ENCODE measurements at places on chromosomes 12 and 14.

GRCh38 chr12:116096874-116097273 lies 180.6 kb downstream of the MED13L start:
- no peak for DNase-seq

- no peak for DNase-seq
Measured at GRCh38 chr12:86772696-86773095, 516.5 kb upstream of the MGAT4C start.

- no peak for DNase-seq
Measured at GRCh38 chr12:8664228-8664913, 1.7 kb upstream of the MFAP5 start.

DNA sequence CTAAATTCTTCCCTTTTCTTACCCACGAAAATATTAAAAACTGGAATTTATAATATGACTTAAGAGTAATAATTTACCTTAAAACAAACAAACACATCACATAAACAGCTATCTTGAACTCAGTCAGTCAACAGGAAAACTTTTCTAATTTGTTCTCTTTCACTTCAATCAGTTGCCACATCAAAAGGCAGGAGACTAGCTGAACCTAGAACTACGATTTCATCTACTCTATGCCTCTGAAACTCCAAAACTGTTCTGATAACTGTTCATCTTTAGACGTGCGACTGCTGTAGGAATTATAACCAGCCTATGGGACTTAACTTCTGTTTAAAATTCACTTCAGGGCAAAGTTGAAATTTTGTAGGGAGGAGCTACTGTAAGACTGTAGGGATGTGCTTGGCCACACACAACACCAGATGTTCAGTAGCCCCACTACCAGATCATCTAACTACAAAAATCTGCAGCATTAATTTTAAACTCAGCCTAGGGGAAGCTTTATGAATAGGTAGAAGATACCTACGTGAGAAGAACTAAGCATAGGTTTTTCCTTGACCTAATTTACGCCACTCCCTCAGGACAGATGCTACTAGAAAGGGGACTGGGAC lies 7.6 kb upstream of the RAD51AP1 start:
- no peak for DNase-seq

DNA sequence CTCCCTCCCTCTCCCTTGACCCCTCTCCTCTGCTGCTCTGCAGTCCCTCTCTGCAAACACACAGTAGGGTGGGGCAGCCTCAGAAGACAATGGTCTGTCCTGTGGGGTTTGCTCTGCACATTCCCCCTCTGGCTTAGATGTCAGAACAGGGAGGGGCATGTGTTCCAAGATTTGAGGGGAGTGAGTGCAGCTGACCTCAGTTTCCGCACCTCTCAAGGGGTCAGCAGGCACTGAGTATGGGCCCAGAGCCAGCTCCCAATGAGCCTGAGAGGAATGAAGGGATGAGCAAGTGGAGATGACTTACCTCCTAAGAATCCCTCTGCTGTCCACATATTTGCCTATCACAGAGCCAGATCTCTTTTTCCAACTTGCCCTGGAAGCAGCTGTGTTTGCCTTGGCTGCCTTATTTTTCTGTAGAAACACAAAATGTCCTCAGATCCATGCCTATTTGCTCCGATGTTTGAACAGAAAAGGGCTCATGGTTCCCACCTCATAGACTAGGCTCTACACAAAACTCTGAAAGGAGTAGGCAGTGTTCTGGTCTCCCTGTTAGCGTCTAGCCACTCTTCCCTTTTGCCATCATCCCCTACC lies 111.4 kb downstream of the CRACR2A start:
- no peak for DNase-seq

- no peak for DNase-seq
Measured at GRCh38 chr12:44647917-44648690, 228.0 kb downstream of the NELL2 start.

- DNase-seq: no peak
Measured at GRCh38 chr12:109178532-109178931, 62.1 kb downstream of the ACACB start.

DNA sequence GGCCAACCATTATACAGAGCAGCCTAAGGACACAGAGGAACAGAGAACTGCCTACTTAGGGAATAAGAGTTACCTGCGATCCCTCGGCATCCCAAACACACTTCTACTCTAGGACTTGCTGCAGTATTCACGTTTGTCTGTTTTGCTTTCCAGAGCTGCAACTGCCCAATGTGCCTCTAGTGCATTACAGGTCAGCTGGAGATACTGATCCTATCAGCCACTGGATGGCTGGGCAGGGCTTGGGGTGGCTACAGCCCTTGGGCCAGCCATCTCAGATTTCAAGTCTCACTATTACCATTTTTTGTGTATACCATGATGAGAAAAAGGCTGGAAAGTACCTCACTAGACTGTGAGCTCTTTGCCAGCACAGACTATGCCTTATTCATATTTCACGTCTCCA lies 4.6 kb downstream of the ARF3 start:
- DNase-seq: no peak

DNA sequence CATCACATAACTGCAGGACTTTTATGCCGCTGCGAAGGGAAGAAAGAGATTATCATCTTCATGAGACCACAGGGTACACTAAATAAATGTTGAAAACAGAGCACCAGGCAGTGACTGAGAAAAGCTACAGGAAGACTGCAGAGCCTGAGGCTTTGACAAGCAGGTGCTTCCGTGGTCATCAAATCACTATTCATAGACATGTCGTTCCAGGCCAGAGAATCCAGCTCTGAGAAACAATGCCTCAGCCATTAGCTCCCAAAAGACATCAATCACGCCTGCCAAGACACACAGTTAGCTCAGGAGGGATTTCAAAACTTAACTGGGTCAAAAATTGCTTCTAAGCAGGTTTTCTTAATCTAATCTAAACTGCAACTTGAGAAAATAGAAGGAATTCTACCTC lies 47.2 kb upstream of the GARIN6 start:
- DNase-seq: no peak

DNA sequence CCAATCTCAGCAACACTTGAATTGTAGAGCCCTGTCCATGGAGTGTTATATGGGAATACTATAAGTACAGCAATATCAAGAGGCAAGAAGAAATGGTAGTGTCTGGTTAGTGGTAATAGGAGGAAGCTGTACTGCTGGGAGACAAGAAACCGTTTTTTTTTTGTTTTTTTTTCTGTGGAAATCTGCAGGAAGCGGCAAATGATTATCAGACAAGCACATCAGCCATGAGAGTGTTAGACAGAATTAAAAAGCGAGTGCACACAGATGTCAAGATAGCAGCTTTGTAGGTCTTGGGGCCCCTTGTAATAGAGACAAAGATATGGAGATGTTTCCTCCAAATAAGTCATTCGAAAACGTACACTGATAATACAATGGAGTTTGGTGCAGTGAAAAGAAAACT lies 6.7 kb downstream of the TESPA1 start:
- no peak for DNase-seq

- DNase-seq: no peak
Measured at GRCh38 chr14:97543816-97544215, 746.6 kb downstream of the VRK1 start.

- no peak for DNase-seq
Measured at GRCh38 chr12:76220980-76221379, 127.2 kb downstream of the BBS10 start.

DNA sequence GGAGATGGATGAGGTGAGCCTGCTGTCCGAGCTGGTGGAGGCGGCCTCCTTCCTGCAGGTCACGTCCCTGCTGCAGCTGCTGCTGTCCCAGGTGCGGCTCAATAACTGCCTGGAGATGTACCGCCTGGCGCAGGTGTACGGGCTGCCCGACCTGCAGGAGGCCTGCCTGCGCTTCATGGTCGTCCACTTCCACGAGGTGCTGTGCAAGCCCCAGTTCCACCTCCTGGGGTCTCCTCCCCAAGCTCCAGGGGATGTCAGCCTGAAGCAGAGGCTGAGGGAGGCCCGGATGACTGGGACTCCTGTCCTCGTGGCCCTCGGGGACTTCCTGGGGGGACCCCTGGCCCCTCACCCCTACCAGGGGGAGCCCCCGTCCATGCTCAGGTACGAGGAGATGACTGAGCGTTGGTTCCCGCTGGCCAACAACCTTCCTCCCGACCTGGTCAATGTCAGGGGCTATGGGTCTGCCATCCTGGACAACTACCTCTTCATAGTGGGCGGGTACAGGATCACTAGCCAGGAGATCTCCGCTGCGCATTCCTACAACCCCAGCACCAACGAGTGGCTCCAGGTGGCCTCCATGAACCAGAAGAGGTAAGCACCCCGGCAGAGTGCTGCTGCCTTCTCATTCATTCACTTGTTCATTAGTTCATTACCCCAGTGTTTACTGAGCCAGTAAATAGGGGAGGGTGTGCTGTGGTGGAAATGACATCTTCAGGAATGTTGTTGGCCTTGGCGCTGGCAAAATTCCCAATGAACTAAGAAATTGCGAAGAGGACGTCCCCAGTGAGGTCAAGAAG lies 774 bp upstream of the MANSC4 start:
- DNase-seq: peak; percentile 3

DNA sequence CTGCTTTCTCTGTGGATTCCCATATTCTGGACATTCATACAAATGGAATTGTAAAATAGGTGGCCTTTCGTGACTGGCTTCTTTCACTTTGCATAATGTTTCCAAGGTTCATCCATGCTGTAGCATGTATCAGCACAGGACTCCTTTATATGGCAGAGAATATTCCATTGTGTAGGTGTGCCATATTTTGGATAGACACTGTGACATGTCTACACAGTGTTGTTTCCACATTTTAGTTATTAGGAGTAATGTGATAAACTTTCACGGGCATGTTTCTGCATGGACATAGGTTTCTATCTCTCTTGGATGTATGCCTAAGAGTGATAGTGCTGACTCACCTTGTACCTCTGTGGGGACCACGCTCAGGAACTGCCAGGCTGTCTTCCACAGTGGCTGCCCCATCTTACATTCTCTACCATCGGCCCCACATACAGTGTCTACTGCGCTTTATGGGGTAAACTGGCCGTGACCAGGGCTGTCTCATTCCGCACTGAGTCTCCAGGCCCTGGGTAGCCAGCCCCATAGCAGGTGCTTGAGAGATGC lies 7.1 kb upstream of the KRT84 start:
- DNase-seq: no peak

DNA sequence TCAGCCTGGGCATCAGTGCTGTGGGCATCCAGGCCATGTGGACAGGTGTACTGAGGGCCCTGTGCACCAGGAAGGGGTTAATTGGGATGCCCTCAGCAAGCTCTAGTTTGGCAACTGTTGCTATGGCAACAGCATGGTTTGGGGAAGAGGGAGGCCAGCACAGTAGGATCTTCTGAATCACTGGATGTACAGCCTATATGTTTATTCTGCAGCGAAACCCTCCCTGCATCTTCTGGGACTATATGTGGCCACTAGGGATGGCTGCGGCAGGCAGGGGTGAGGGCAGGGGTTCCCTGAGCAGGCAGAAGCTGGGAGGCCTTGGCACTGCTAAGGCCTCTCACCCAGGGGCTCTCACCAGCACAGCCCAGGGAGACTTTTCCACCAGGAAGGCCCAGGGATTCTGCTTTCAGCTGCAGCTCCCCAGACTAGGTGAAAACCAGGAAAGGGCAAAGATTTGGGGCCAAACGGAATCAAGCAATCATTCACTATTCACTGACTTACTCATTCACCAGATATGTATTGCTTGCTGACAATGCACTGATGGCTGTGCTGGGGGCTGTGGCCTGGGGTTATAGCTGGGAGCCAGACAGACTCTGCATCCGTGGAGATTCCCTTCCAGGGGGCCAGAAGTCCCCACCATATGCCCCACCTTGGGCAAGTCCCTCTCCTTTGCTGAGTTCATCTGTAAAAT lies 42.8 kb downstream of the IRF2BPL start:
- DNase-seq: no peak

DNA sequence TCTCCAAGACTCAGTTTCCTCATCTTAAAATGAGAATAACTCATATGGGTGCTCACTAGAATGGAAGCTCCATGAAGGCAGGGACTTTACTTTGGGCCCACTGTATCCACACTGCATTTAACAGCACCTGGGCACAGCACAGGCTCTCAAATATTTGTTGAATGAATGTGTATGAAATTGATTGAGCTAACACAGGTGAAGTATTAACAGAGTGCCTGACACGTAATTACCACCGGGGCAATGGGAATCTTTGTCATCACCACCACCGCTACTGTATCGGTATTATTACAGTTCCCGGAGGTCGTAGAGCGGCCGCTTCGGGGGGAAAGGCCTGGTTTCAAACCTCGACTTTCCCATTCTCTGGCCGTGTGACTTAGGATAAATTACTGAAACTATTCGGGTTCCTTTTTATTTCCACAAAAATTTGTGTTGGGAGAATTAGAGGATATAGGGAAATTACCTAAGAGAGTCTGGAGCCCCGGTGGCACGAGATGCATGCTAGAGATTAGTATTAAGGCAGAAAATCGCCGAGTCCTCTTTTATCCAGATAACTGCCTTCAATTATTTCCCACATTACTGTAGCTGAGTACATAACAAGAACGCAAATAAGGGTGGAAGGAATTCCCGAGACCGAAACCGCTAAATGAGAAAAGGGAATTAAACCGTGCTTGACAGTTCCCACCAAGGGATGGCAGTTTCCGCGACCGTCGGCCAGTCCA lies 1.0 kb upstream of the RIC8B start:
- no peak for DNase-seq

- no peak for DNase-seq
Measured at GRCh38 chr12:128079-128478, 61.5 kb downstream of the IQSEC3 start.

- no peak for DNase-seq
Measured at GRCh38 chr12:114253976-114254778, 151.8 kb downstream of the TBX5 start.

- DNase-seq: no peak
Measured at GRCh38 chr12:69129564-69129963, 109.8 kb upstream of the CPSF6 start.

DNA sequence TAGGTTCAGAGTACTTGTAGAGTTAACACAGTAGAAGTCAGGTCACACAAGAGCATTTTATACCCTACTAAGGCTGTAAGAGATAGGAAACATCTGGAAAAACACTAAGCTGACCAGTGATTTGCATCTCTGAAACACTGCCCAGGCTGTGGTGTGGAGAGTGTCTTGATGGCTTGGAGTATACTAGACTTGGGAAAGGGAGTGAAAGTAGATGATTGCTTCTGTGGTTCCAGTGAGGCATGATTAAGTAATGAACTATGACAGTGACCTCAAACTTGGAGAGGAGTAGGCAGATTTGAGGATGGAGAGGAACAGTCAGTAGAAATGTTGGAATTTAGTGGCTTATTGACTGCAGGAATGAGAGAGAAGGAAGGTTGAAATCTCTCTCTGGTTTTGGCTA lies 201.2 kb downstream of the FLRT2 start:
- no peak for DNase-seq

GRCh38 chr14:105881021-105881930 lies 354.9 kb downstream of the TMEM121 start:
- DNase-seq: no peak
